ENCODE measurements at places on chromosomes 1 and 21. TPM values are rescaled to one million over a fixed set of nuclear protein-coding genes. Genes with fewer than 3 reads are reported as not detected.

Gene TMIGD3
- total RNA-seq = not detected

Gene DIO1
- total RNA-seq = not detected

Gene CCDC190
- not detected for total RNA-seq

Gene ATPAF1
- total RNA-seq = 43.6 TPM

GRCh38 chr21:46172863-46173528 is 11.3 kb downstream of the SPATC1L start:
- H3K36me3 ChIP-seq = no peaks in the 10 kb centered on the region
- DNase-seq = peak; percentile 44
- no peak overlapping the region for H3K27ac ChIP-seq
- no peaks in the 10 kb centered on the region for H3K27me3 ChIP-seq
- H3K4me3 ChIP-seq = no peak overlapping the region

DNA sequence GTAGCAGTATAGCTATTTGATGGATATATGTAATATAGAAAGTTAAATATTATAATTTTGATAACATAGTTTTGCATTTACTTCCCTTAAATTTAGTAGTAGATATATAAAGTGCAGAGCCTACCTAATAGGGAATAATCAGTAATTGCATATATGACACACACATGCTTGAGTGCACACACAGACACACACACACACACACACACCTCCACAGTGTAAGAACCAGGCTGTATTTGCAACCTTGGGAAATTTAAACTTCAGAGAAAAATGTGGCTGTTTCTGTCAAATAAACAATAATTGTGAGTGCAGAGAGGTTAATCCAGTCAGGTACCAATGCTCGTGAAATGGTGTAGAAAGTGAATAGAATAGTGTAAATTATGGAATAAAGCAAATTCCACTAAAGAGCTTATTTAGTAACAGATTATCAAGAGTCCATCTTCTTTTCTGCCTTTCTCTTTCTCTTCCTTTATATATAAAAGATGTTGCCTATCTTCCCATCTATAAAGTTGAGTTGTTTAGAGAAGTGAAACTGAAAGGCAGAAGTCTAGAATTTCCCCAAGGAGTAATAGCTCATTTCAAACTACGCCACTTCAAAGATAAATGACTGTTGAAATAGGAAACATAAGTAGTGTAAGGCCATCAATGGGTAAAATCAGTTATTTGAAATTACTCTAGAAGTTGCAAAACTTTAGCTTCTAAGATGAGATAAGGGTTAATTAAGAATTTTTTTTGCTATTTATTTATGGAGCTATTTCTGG is 273.7 kb downstream of the SRGAP2C start:
- no peak overlapping the region for H3K27ac ChIP-seq
- no peak for DNase-seq
- H3K27me3 ChIP-seq = no peaks in the 10 kb centered on the region
- H3K4me1 ChIP-seq = no peaks in the 10 kb centered on the region

DNA sequence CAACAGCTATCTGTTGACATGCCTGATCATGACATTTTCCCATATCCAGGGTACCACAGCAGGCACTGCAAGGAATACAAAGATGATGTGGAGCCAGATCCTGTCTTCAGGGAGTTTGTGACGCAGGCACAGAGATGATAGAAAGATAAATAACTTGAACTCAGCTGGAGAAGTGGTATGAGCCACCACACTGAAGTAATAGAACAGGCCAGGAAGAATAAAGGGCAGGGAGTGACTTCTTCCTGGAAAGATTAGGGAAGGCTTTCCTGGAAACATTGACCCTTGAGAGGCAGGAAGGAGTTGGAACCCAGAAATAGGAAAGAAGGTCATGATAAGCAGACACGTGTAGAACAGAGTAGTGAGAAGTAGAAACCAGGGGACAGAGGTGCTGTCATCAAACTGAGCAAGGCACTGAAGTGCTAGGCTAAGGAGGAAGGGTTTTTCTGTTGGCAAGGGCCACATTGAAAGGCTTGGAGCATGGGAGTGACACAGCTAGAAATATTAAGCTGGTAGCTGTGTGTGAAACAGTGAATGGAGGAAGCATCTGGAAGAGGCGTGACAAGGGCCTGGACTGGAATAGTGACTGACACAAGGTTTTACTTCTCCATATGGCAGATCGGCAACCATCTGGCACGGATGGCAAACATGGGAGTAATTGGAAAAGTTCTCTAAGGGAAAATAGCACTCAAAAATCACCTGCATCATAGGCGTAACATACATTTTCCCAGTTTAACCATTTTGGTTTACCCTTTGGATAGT is 68.4 kb downstream of the AK5 start:
- DNase-seq = no peak
- no peaks in the 10 kb centered on the region for H3K4me1 ChIP-seq
- no peaks in the 10 kb centered on the region for H3K36me3 ChIP-seq
- no peak overlapping the region for H3K27ac ChIP-seq

- peaks cover 21% of the 10 kb centered on the region for H3K4me1 ChIP-seq
- H3K27ac ChIP-seq = no peak overlapping the region
- no peak overlapping the region for H3K4me3 ChIP-seq
- no peaks in the 10 kb centered on the region for H3K36me3 ChIP-seq
- peaks cover 40% of the 10 kb centered on the region for H3K27me3 ChIP-seq
These were observed 39.5 kb upstream of the CASZ1 start for GRCh38 chr1:10835822-10836421.

- H3K27me3 ChIP-seq = no peaks in the 10 kb centered on the region
- DNase-seq = no peak
- H3K36me3 ChIP-seq = peaks cover 91% of the 10 kb centered on the region
- no peak overlapping the region for H3K4me3 ChIP-seq
- no peaks in the 10 kb centered on the region for H3K4me1 ChIP-seq
These were observed 34.0 kb downstream of the MTR start for GRCh38 chr1:236829085-236829484.

DNA sequence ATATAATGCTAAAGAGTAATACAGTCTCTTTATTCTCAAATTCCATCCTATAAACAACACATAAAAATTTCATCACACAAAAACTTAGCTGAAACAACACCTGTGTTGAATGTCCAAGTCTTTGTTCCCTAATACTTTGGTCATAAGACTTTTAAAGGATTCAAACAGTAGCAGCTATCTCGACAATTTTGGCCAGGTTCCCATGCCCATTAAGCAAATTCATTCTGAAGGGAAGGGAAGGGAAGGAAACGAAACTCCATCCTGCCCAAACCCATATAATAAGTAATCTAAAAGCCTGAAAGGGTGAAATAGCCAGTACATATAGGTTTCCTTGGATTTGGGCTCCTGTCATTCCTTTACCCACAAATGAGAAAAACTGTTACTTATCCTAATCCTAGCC is 7.5 kb downstream of the IVNS1ABP start:
- H3K27me3 ChIP-seq = no peaks in the 10 kb centered on the region
- no peak for DNase-seq
- peaks cover 47% of the 10 kb centered on the region for H3K4me1 ChIP-seq
- H3K27ac ChIP-seq = no peak overlapping the region

Gene TAS1R1
- total RNA-seq = not detected

Gene LCA5L
- not detected for total RNA-seq

GRCh38 chr1:47699492-47700235 is 261.8 kb downstream of the FOXD2 start:
- no peak overlapping the region for H3K4me3 ChIP-seq
- no peak overlapping the region for H3K27ac ChIP-seq
- H3K27me3 ChIP-seq = no peaks in the 10 kb centered on the region
- H3K4me1 ChIP-seq = peaks cover 9% of the 10 kb centered on the region
- no peaks in the 10 kb centered on the region for H3K36me3 ChIP-seq
